Pulmonary artery endothelial cell (primary cell): ENCODE measurements at places on chromosomes 6 and 20. TPM values are rescaled to one million over a fixed set of nuclear protein-coding genes. Genes with fewer than 3 reads are reported as not detected.

Gene UST
- total RNA-seq, result 1.6 and 3.4 TPM in 2 replicates

Gene STMND1
- not detected in 2 replicates for total RNA-seq

Gene ZC3H12D
- total RNA-seq, result 0.07 and 0.18 TPM in 2 replicates

Gene MYMX
- total RNA-seq, result 0.13 TPM in 1 of 2 replicates, not detected in the other

Gene ARG1
- not detected in 2 replicates for total RNA-seq

Gene GABRR1
- not detected in 2 replicates for total RNA-seq

Gene HSD17B8
- total RNA-seq, result 3.5 and 8.6 TPM in 2 replicates

Gene BANF2
- not detected in 2 replicates for total RNA-seq

Gene LAMA2
- total RNA-seq, result 1.8 and 7.4 TPM in 2 replicates

Gene SLC22A7
- total RNA-seq, result not detected in 2 replicates

Gene TMEM244
- not detected in 2 replicates for total RNA-seq

Gene ADGRF1
- total RNA-seq, result not detected in 2 replicates

Gene PDE7B
- total RNA-seq, result 42.5 and 48.0 TPM in 2 replicates

Gene DBNDD2
- total RNA-seq, result 12.6 and 17.3 TPM in 2 replicates

Gene PRSS16
- not detected in 2 replicates for total RNA-seq

Gene PHACTR1
- total RNA-seq, result 5.8 and 7.0 TPM in 2 replicates

Gene RAB22A
- total RNA-seq, result 13.2 and 13.4 TPM in 2 replicates

Gene OPRM1
- not detected in 2 replicates for total RNA-seq

Gene TTBK1
- under 0.01 and 0.07 TPM in 2 replicates for total RNA-seq

Gene RAET1E
- total RNA-seq, result under 0.01 and 0.07 TPM in 2 replicates

Gene POPDC3
- 0.92 and 2.4 TPM in 2 replicates for total RNA-seq
